PC-9 (cell line): ENCODE measurements at places on chromosomes 5 and 9.

DNA sequence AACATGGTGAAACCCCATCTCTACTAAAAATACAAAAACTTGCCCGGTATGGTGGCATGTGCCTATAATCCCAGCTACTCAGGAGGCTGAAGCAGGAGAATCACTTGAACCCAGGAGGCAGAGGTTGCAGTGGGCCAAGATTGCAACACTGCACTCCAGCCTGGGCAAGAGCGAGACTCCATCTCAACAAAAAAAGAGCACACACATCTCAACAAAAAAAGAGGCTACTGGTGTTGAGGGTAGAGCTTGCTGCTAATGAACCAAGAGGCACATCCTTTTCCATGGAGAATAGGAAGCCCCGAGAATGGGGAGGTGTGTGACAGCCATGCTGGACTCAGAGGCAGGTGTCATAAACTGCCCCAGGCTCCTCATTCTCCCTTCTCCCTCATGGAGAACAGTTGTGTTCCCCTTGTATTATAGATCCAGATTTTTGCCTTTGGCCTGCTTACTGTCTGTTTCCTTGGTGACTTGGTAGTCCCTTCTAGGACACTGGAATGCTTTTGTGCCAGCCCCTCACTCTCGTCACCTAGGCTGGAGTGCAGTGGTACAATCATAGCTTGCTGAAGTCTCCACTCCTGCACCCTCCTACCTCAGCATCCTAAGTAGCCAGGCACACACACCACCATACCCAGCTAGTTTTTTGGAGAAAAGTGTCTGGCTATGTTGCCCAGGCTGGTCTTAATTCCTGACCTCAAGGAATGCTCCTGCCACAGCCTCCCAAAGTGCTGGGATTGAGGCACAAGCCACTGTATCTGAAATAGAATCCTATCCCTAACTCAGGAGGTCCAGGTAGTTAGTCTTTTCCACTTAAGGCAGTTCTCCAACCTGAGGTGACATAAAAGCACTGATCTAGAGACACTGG lies 5.1 kb downstream of the RPL12 start:
- H3K36me3 ChIP-seq = peaks cover 55% of the 10 kb centered on the region
- H3K27me3 ChIP-seq = no peaks in the 10 kb centered on the region
- no peak overlapping the region for H3K4me3 ChIP-seq
- H3K4me1 ChIP-seq = 0 out of 2 replicates have a peak, but pooled peaks cover 17% of the 10 kb centered on the region

- H3K4me1 ChIP-seq = no peaks in the 10 kb centered on the region
- H3K27me3 ChIP-seq = no peaks in the 10 kb centered on the region
- H3K27ac ChIP-seq = no peak overlapping the region
- peaks cover 63% of the 10 kb centered on the region for H3K36me3 ChIP-seq
These were observed 29.4 kb downstream of the RAD23B start for GRCh38 chr9:107312376-107313050.

DNA sequence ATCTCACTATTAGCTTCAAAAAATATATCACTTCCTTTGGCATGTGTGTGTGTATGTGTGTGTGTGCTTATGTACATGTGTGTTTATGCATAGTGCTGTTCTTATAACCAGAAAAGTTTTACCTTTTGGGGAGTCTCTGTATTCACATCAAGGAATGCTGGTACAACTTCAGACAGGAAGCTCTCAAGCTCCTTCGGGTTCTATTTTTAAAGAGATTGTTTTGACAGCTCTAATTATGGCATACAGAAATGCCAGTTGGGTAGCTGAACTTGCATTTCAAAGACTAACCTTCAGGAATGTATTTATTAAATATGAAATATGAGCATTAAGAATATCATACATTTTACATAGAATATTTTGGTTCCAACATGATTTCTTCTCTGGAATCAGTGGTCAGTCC lies 163.1 kb downstream of the DTWD2 start:
- H3K27me3 ChIP-seq = no peaks in the 10 kb centered on the region
- no peak overlapping the region for H3K4me3 ChIP-seq
- no peaks in the 10 kb centered on the region for H3K36me3 ChIP-seq
- H3K27ac ChIP-seq = no peak overlapping the region
- H3K4me1 ChIP-seq = no peaks in the 10 kb centered on the region

GRCh38 chr5:124468671-124469411 lies 277.6 kb downstream of the ZNF608 start:
- H3K4me1 ChIP-seq = no peaks in the 10 kb centered on the region
- H3K27ac ChIP-seq = no peak overlapping the region
- DNase-seq = no peak
- H3K27me3 ChIP-seq = no peaks in the 10 kb centered on the region
- no peak overlapping the region for H3K4me3 ChIP-seq
- no peaks in the 10 kb centered on the region for H3K36me3 ChIP-seq

DNA sequence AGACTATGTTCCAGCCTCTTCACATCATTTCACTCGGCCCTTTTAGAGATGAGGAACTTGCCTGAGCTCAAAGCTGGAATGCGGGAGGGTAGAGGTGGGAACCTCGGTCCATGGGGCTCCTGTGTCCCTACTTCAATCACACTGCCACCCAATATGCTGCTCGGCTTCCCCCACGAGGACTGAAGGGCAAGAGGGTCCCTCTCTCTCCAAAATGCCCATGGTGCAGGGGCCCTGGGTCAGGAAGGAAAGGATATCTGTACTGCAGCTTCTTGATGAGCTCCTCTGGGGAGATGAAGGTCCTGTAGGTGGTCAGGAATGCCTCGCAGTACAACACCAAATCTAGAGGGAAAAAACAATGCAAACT lies 46.5 kb downstream of the PRRT1B start:
- H3K27me3 ChIP-seq = no peaks in the 10 kb centered on the region
- peaks cover 10% of the 10 kb centered on the region for H3K4me1 ChIP-seq
- no peak for DNase-seq

- H3K27ac ChIP-seq = no peak overlapping the region
- no peaks in the 10 kb centered on the region for H3K36me3 ChIP-seq
- H3K4me3 ChIP-seq = no peak overlapping the region
- no peaks in the 10 kb centered on the region for H3K4me1 ChIP-seq
- no peaks in the 10 kb centered on the region for H3K27me3 ChIP-seq
These were observed 249.9 kb downstream of the NPR3 start for GRCh38 chr5:32961059-32961415.

GRCh38 chr5:108858959-108859358 lies 111.3 kb downstream of the FER start:
- H3K27ac ChIP-seq = no peak overlapping the region
- DNase-seq = no peak
- no peak overlapping the region for H3K4me3 ChIP-seq

DNA sequence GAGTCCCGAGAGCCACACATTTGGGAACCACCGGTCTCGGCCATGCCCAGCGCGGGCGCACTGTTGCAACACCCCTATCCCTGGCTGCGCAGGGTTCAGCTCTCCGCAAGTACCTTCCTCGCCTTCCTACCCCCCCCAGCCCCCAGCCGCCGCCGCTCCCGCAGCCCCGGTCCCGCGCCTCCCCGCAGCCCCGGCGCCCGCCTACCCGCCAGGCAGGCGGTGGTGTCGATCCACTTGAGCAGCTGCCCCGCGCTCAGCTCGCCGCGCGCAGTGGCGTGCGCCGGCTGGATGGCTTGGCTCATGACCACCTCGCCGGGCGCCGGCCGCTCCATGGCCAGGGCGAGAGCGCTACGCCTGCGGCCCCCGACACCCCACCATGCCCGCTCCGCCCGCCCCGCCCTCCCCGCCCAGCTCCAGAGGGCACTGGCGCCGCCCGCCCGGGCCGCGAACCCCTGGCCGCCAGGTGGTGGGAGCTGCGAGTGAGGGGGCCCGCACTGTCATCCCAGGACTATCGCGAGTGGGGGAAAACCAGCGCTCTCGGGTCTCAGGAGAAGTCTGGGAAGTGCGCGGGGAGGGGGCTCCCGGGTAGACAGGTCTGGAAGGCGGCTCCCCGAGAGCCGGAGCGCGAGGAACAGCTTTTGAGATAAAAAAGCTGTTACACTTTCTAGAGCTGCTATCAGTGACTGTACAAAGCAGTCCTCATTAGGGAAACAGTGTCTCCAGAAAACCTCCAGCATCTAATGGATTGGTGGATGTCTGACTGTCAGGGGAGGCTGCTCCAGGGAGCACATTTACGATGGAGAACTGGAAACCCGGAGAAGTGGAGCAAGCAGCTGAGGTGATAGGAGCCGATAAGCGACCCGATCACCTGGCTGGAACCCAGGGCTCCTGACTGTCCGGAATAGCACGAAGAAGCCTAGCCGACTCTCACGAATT lies at the start of gene ACOT12:
ACOT12 (minus strand) TSS at position 352 of the 936 bp plus-strand sequence; CDS start at position 332, 20 bp downstream.
- H3K4me1 ChIP-seq = no peaks in the 10 kb centered on the region
- no peak for DNase-seq
- no peaks in the 10 kb centered on the region for H3K36me3 ChIP-seq
- H3K27ac ChIP-seq = no peak within 1 kb of the TSS
- H3K4me3 ChIP-seq = no peak within 1 kb of the TSS
- H3K27me3 ChIP-seq = no peaks in the 10 kb centered on the region

- no peaks in the 10 kb centered on the region for H3K36me3 ChIP-seq
- no peak overlapping the region for H3K27ac ChIP-seq
- no peaks in the 10 kb centered on the region for H3K4me1 ChIP-seq
- H3K27me3 ChIP-seq = no peaks in the 10 kb centered on the region
These were observed 117.8 kb downstream of the PTTG1 start for GRCh38 chr5:160539431-160539830.

- H3K36me3 ChIP-seq = no peaks in the 10 kb centered on the region
- no peak overlapping the region for H3K4me3 ChIP-seq
- no peaks in the 10 kb centered on the region for H3K4me1 ChIP-seq
- H3K27ac ChIP-seq = no peak overlapping the region
These were observed 131.9 kb downstream of the PRDM9 start for GRCh38 chr5:23639326-23639725.

GRCh38 chr9:1222511-1222910 lies 172.4 kb downstream of the DMRT2 start:
- H3K36me3 ChIP-seq = no peaks in the 10 kb centered on the region
- H3K4me1 ChIP-seq = no peaks in the 10 kb centered on the region
- no peak overlapping the region for H3K27ac ChIP-seq
- DNase-seq = no peak
- no peaks in the 10 kb centered on the region for H3K27me3 ChIP-seq
- no peak overlapping the region for H3K4me3 ChIP-seq

GRCh38 chr9:136723362-136723976 lies 11.1 kb downstream of the DIPK1B start:
- DNase-seq = no peak
- H3K36me3 ChIP-seq = peaks cover 34% of the 10 kb centered on the region
- H3K4me3 ChIP-seq = no peak overlapping the region
- H3K4me1 ChIP-seq = peaks cover 20% of the 10 kb centered on the region
- no peaks in the 10 kb centered on the region for H3K27me3 ChIP-seq
- no peak overlapping the region for H3K27ac ChIP-seq

DNA sequence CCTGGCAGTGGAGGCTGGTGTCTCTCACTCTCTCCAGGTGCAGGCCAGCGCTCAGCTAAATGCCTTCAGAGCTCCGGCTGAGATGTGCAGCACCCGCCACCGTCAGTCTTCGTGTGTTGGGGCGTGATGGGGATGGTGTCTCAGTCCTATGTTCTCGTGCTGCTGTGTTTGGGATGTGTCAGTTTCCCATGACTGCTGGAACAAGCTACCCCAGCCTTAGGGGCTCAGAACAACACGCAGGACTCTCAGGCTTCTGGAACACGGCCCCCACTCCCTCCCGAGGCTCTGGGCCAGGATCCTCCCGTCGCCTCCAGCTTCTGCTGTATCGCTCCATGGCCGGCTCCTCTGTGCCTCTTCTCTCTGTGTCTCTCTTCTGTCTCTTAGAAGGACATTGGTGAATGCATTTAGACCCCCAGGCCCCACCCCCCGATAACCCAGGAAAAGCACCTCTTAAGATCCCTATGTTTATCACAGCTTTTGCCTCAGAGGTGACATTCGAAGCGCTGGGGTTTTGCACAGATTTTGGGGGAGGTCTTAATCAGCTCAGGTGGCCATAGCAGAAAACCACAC lies 9.6 kb upstream of the CEP72 start:
- no peak overlapping the region for H3K4me3 ChIP-seq
- no peaks in the 10 kb centered on the region for H3K36me3 ChIP-seq
- no peak for DNase-seq
- no peaks in the 10 kb centered on the region for H3K4me1 ChIP-seq

- H3K27ac ChIP-seq = no peak overlapping the region
- H3K27me3 ChIP-seq = no peaks in the 10 kb centered on the region
- H3K36me3 ChIP-seq = no peaks in the 10 kb centered on the region
- H3K4me1 ChIP-seq = no peaks in the 10 kb centered on the region
- no peak overlapping the region for H3K4me3 ChIP-seq
- no peak for DNase-seq
These were observed 29.2 kb upstream of the MSANTD3 start for GRCh38 chr9:100397529-100398266.

DNA sequence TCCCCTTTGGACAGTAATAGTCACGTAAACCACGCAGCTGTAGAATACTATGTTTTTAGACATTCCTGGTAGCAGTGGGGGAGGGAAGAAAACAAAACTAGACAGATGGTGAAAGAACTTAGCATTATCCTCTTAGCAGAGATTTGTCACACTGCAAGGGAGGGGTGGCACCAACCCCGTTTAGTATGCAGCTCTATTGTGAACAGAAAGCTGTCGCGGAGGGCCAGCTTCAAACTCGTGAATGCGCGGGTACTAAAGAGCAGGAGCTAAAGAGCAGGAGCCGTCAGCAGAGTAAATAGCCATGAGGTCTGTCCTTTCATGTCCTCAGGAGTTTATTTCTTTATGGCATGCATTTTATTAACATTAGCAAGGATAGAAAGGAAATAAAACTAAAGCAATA lies 141.9 kb upstream of the SLC12A2 start:
- peak overlapping the region; percentile 48; the same call in 1 of the 2 replicates for H3K27ac ChIP-seq
- H3K4me3 ChIP-seq = no peak overlapping the region
- no peaks in the 10 kb centered on the region for H3K27me3 ChIP-seq
- no peaks in the 10 kb centered on the region for H3K36me3 ChIP-seq
- peaks cover 26% of the 10 kb centered on the region for H3K4me1 ChIP-seq

DNA sequence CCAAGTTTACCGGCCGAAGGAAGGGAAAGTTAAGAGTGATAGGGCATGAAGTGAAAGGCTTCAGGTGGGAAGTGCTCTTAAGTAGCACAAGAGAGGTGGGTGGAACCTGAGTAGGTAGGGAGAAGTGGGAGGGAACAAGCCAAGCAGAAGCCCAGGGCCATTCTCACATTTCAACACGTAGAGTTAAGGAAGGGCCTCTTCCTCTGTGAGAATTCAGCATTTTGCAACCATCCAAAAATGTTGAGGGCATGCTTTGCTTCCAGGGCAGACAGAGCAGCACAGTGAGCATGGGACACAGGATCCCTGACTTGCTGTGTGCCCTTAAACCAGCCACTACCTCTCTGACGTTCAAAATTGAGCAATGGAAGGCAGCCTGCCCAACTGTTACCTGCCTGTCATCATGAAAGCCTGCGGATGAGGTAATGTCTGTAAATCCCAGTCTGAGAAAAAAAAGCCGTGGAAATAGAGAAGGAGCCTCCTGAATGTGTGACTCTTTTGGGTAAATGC lies 3.3 kb downstream of the CYFIP2 start:
- H3K27ac ChIP-seq = no peak overlapping the region
- H3K4me3 ChIP-seq = no peak overlapping the region
- no peak for DNase-seq
- H3K36me3 ChIP-seq = no peaks in the 10 kb centered on the region
- no peaks in the 10 kb centered on the region for H3K4me1 ChIP-seq

DNA sequence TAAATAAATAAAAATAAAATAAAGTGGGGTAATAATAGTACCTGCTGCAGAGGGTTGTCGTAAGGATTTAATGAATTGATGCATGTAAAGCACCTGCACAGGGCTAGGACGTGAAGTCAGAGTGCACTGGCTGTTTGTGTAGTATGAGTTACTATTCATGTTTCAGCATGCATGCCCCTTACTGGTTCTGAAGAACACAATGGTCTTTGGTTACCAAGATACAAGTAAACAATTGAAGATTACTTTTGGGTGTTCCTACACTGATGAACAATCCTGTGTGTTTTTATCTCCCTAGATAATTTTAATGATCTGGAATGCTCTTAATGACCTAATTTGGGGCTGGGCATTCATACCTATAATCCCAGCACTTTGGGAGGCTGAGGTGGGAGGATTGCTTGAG lies 23.2 kb upstream of the PRRC2B start:
- peaks cover 32% of the 10 kb centered on the region for H3K4me1 ChIP-seq
- H3K4me3 ChIP-seq = no peak overlapping the region
- no peaks in the 10 kb centered on the region for H3K27me3 ChIP-seq
- H3K36me3 ChIP-seq = no peaks in the 10 kb centered on the region
